ENCODE measurements at places on chromosomes 2 and 18. TPM values are rescaled to one million over a fixed set of nuclear protein-coding genes. Genes with fewer than 3 reads are reported as not detected.
A peak's percentile ranks its signal among the peaks of the same experiment; 100 is the strongest.

- no peak for DNase-seq
These were observed 7.9 kb downstream of the RIF1 start for GRCh38 chr2:151417650-151418049.

Gene CFAP65
- not detected for total RNA-seq

- DNase-seq, result no peak
These were observed 78.1 kb upstream of the RBM44 start for GRCh38 chr2:237720444-237720843.

DNA sequence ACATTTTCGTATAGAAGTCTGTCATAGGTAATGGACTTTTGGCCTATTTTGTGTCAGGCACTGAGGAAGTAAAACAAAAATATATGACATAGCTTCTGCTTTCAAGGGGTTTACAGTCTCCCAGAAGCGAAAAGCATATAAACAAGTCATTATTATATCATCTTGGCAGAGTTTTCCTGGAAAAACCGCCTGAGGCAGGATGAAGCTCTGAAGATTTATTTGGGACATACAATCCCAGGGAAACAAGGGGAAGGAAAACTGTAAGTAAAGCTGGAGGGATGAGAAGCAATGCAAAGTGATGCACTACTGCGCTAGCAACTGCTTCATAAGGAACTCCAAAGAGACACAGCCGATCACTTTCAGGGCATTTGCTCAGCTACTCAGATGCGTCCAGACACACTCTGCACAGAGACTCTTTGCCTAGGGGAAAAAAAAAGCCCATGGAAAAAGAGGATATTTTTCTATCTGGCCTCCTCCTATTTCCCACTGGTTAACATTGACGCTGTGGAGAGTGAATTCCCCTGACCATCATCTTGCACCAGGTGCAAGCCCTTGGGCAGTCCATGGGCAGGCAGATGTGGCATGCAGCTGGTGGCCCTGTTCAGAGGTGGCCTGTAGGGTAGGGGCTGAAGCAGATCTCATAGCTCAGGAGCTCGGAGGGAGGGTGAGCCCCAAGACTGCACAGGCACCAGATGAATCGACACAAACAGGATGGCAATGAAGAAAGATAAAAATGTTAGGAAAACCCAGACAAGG, 158.1 kb downstream of the METTL4 start:
- no peak for DNase-seq

- DNase-seq, result no peak
These were observed 63.3 kb downstream of the KYNU start for GRCh38 chr2:142940606-142941223.

GRCh38 chr18:53941601-53942338, 282.7 kb downstream of the MBD2 start:
- no peak for DNase-seq

Gene STARD6
- total RNA-seq, result not detected

- DNase-seq, result no peak
These were observed 1.4 kb downstream of the MBD2 start for GRCh38 chr18:54222922-54223567.

DNA sequence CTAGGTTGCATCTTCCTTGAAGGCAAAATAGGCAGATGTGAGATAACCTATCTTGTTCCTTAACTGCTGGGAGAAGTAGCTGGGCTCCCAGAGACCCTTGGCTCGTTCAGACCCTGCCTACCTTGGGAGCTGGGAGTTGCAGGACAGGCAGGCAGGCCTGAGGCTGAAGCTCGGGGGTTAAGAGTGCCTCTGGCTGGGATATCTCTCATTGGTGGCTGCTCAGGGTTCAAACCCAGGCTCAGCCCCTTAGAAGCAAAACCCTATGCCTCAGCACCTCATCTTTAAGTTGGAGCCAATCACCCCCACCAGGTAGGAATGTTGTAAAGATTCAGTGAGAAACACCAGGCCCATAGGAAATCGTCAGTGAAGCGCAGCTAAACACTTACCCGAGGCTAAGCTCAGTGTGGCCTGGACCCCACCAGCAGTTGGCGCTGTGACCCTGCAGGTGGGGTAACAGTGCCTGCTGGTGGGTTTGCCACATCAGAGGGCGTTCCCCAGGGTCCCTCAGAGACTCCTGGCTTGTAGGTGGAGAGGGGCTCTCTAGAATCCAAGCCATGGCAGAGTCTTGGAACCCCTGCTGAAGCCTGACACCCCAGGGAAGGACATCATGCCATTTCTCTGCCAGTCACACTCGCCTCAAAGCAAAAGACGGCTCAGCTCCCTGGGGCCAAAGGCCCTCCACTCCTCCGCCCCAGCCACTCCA, 54.6 kb upstream of the GPR17 start:
- peak; percentile 64 for DNase-seq

Measured in mesothelial cell of epicardium (in vitro differentiated cells).